ENCODE measurements at places on chromosomes 12 and 14.

DNA sequence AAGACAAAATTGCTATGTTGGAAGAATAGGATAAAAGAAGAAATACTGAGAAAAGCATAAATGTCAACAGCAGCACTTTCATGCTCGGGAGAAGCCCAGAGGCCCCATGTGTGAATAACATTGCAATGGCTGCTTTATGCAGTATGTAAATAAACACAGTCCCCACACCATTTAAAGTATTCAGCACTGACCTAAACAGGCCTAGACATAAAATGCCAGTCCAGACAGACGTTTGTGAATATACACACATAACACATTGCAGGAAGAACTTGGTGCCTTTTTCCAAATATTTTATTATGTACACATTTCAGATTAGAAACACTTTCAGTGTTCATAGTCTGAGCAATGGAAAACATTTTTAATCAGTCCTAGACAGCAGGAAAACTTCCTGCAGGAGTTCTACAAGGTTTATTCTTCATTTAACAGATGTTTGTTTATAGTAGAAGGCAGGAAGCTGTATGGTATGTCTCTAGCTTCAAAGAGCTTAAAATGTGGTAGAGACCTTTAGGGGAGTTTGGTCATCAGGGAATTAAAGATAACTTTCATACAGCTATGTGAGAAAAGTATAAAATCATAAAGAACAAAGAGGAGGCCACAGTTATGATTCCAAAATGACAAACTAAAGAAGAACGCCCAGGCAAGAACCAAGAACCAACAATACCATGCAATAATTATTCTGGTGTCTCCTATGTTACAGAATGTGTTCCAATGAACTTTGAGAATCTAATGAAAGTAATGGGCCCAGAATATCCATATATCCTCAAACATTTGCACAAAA lies 30.6 kb upstream of the SLC38A2 start:
- peak; percentile 56 for DNase-seq

DNA sequence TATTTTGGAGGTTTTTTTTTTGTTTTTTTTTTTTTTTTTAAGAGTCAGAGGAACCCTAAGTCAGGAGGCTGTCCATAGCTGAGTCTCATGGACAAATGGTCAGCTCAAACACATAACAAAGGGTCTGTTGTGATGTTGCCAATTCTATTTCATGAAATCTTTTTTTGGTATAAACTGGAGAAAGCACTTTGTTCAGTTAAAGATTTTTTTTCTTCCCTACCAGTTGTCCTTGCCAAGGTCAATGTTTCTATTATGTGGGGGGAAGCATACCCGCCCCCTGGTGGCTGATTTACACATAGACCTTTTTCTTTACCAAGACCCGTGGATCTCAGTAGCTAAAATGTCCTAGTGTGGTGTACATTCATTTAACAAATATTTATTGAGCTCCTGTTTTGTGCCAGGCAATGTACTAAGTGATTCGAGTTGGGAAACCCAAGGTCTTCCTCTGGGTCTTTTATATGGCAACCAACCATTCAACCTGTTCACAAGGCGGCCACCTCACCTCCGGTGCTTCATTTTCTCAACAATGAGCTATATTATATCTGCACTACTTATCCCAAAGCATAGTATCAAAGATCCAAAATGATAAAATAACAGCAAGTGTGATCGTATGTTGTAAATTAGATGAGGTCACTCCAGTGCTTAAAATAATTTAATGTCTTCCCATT lies 214.5 kb downstream of the PAH start:
- peak; percentile 49 for DNase-seq

DNA sequence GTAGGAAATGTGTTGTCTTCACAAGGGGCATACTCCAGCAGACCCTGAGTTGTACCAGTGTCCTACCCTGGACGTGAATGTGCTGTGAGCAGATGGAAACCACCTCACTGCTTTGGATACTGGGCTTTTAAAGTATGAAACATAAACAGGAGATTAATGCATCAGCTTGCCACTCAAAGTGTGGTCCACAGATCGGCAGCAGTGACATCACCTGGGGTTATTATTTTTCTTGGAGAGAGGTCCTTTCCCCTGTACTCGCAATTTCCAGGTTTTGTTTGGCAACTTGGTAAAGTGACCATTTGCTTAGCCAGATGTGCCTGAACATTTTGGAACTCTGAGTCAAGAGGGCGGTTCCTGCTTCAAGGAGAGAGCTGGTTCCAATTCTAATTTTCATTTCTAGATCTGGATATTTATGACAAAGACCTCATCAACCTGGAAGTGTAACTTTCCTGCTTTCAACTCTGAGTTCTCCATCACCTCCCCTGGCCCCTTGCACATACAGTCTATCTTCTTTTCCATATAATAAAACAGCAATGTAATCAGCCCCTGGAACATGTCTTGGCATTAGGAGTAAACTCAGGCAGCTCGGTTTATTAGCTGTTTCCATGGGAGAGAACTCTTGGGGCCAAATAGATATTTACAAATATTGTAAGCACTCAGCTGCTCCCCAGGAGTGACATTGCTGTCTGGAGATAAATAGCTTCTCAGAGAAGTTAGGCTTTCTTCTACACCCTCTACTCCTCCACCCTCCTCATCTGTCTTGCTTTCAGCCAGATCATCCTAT lies 237.0 kb upstream of the TBX3 start:
- DNase-seq, result no peak

DNA sequence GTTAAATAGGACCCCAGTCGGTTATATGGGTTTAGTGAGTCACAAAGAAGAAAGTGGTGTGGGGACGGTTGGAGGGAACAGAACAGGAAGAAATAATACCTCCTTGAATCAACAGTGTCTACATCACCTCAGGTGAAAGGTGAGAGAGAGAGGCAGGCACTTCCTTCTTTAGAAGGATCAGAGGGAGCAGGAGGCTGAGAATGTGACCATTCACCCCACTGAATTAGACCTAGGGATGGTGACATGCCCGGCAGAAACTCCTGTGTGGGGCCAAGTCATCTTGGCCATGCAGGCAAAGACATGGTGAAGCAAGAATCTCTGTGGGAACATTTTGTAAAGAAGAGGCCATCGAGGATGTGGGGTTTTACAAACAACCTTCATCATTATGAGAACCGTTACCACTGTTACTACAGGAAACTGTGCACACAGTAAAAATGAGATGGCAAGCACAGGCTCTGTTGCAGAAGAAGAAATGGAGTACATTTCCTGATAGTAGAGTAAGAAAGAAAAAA lies 1196.9 kb downstream of the VRK1 start:
- DNase-seq, result peak; percentile 68

- DNase-seq, result no peak
Measured at GRCh38 chr12:62660756-62661155, 194.1 kb downstream of the MON2 start.

- no peak for DNase-seq
Measured at GRCh38 chr12:111025792-111026430, 105.5 kb upstream of the MYL2 start.

GRCh38 chr12:105092336-105092735 lies 8.1 kb upstream of the ALDH1L2 start:
- DNase-seq, result no peak

DNA sequence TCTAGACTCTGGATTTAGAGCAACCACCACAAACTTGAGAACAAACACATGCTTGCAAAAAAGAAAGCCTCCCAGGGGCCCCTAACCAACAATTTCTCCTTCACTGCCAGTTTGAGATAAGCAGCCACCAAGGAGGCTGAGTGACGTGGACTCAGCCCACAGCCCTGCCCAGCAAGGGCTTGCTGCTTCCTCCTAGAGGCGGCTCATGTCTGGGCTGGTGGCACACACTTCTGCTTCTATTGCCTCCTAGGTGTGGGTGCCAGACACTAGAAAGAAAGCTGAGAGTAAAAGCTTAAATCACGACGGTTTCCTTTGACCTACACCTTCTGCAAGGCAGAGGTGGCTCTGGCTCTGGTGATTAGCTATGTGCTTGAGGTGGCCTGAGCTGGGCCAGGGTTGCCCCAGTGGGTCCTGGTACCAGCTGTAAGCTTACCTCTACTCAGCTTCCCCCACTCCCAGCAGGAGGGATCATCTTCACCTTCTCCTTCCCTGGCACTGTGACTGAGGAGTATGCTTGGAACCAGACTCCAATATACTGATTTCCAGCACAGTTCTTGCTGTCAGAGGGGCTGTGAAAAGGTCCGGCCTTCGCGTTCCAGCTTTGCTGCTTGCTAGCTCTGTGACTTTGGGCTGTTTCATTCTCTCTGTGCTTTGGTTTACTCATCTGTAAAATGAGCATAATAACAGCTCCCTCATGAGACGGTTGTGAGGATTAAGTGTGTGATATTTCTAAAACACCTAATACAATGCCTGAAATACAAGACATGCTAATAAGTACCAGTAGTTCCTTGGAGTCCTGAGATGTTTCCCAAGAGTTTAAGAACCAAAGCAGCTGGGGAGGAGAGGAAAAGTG lies 89.7 kb upstream of the PARP11 start:
- peak; percentile 79 for DNase-seq

- DNase-seq, result no peak
Measured at GRCh38 chr12:102427543-102427941, 52.8 kb downstream of the IGF1 start.

- DNase-seq, result no peak
Measured at GRCh38 chr12:128856035-128856790, 2.9 kb downstream of the GLT1D1 start.

DNA sequence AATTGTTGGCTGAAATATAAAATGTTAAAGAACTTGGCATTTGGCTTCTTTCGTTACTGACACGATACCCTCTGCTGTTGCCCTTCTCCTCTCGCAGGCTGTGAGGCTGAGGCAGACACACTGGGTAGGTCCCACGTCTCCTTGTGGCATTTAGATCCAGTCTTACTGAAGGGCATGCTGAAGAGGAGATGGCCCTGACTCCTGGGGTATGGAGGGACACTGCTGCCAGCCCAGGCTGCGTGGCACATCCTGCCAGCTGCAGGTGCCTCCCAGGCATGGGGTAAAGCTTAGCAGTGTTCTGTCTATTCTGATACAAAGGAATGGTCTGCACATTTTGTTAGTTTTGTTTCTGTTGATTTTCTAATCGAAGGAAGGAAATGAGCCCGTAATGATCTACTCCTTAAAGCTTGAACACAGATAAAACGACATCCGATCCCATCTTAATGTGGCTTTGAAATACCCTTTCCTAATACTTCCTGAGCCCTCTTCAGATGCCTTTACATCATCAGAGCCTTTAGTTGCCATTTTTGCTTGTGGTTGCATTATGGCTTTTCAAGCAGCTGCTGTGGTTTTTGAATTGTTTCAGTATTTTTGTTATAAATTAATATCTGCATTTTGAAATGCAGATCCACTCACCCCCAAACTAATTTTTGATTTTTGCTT lies 61.1 kb downstream of the WDR20 start:
- DNase-seq, result peak; percentile 83

DNA sequence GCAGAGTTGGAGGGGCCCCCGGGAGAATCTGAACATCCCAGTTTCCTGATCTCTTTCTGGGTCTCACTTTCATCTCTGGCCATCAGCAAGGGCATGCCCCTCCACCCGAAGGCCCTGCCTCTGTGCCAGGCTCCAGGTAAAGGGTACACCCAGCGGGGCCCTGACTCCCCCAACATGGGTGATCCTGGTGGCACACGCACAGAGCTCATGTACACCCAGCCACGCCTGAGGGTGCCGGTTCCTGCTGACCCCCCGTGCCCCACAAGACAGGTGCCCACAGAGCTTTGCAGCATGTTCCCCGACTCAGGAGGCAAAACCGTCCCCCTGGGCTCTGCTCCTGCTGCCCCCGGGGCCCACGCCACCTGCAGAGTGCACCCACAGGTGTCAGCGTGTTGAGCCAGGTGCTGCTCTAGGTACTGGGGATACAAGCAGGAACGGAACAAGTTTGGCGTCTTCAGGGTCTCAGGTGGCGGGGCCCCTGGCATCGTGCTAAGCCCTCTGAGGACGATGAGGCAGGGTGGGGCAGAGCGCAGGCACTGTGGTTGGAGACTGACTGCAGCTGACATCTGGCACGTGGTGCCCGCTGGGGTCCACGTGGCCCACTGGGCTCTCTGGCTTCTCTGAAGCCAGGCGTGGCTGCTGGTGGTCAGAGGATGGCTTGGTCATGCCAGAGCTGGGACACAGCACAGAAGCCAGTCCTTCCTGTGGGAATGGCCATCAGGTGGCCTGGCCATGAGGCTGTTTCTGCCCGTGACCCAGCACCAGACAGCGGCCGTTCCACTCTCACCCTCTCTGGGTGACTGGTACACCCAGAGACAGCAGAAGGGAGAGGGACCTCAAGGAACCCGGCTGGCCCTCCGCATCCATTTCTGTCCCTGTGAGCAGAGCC lies 13.8 kb downstream of the BAG5 start:
- DNase-seq, result no peak

GRCh38 chr12:75666939-75667334 lies 155.5 kb upstream of the KRR1 start:
- DNase-seq, result no peak

DNA sequence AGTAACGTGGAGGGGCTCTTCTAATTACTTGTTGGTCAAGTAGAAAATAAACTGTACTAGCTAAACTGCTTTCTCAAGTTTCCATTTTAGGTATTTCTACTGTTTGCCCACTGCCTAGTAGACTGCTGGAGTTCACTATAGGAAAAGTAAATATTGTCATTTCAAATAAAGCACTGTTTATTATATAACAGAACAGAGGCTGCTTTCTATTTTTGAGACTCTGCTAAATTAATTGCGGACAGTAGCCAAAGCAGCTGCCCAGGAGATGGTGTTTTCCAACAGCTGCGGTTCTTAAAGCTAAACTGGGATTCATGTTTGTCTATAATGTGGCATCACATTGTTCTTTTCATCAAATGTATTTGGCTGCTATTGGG lies 15.9 kb upstream of the SIX1 start:
- no peak for DNase-seq

DNA sequence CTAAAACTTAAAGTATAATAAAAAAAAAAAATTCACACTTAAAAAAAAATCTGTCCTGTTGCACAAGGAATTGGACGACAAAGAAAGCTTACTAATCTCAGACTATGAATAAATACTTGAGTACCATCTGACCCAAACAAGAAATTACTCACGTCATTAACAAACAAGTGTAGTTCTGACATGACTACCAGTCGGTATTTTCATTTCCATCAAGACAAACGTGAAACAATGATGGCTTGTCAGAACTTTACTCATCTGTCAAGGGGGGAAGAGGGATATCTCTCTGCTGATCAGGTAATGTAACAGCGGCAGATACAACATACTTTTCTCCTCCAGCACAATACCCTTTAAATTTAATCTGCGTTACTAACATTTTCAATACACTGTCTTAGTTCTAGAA lies 78.3 kb downstream of the CDK17 start:
- DNase-seq, result no peak

DNA sequence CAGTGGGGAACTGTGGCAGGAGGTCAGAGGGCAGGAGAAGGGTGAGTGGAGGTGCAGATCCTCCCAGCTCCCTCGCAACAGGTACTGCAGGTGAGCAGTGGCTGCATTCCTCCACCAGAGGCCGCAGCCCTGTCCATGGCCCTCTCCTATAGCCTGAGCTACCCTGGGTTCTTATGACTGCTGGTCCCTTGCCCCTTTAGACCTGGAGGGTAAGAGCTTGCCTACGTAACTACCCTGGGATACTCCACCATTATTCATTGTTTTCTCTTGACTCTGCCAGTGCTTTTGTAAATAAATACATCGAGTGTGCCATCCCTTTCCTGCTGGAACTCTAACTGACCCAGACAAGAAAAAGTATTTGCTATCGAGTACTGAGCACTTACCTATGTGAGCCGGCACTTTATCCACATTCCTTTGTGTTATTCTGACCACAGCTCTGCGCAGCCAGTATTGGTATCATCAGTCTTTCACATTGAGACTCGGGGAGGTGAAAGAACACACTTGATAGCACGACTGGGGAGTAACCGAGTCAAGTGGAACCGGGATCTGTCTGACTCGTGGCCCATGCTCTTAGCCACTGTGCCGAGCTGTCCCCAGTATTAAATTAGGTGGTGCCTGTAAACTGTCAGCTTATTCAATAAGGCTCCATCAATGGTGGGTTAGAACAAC lies 38.5 kb downstream of the LTBP2 start:
- no peak for DNase-seq

- no peak for DNase-seq
Measured at GRCh38 chr12:6212086-6212485, 11.9 kb downstream of the CD9 start.
